ENCODE measurements at places on chromosomes 16 and 17.

- no peak for DNase-seq
Observed at GRCh38 chr16:46850619-46851555, 19.9 kb upstream of the C16orf87 start.

- no peak for DNase-seq
Observed at GRCh38 chr16:75218256-75219076, at the start of gene CTRB1. Gene CTRB1, plus strand, starts transcription at chr16:75218988. Its CDS starts 20 bp downstream, at chr16:75219008.

DNA sequence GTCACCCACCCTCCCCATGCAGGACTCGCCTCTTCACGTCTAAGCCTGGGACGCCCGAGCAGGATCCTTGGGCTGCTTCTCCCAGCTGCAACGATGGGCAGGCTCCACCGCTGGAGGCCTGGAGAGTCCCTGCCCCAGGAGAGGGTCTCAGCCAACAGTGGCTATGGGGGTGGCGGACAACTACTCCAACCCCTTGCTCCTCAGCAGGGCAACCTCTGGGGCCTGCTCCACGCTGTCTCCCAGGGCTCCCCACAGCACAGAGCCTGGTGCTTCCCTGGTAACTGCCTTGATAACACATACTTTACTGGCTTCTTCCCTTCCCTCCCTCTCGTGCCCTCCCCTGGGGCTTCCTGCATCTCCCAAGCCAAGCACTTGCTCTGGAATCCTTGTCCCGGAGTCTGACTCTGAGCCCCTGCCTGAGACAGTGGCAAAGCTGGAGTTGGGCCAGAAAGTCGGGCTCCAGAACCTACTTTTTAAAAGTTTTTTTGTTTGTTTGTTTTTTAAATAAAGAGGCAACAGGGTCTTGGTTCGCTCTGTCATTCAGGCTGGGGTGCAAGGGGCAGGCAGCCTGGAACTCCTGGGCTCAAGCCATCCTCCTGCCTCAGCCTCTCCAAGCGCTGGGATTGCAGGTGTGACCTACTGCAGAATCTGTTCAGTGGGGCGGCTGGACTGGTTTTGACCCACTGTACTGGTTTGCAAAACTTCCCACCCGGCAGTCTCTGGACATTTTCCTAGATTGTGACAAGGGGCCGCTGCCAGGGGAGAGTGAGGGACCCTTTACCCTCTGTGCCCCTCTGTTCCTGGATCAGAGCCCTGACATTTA is 99.4 kb downstream of the TNFRSF13B start:
- DNase-seq, result no peak

DNA sequence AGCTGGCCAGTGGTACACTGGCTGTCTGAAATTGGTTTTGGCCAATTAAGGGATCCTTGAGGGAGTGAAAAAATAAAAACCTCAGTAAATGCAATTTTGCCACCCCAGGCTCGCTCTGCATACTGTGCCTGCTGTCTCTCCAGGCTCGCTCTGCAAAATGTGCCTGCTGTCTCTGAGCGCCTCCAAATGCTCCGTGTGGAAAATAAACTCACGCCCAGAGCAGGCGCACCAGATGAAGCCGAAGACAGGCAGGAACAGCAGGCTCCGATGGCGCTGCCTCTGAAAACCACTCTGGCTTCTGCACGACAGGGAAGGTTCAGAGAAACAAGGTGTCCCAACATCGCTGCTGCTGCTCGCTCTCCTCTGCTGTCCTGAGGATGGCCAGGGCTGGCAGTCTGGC is 29.1 kb downstream of the SNN start:
- DNase-seq, result peak; percentile 57

DNA sequence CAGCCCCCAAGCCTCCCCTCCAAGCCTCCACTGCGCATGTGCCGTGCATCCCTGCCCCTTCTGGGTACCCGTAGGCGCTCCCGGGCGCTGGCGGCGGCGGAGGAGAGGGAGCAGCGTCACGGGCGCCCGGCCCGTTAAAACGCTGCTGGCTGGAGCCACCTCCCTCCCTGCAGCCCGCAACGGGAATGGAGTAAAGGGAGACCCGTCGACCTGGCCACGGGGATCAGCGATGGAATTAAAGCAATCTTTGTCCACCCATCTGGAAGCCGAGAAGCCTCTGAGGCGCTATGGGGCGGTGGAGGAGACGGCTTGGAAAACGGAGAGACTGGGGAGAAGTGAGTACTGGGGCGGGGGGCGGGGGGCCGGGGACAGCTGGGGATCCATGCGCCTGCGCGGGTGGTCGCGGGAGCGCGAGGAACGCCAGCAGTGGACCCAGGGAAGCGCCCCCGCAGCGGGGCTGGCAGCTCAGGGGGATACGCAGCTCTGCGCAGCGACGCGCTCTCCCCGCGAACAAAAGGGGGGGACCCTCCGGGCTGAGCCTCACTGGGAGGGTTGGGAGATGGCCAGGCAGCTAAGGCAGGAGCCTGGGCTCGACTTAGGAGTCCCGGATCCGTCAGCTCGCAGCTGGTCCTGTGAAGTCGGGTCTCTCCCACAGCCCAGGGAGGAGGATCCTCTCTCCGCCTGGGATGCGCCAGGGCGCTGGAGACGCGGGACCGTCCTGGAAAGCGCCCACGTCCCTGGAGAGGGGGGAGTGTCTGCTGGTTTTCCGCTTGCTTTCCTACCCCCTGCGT is at the start of gene BMERB1:
BMERB1 (plus strand) TSS at position 164 of the 791 bp plus-strand sequence; CDS start at position 230, 66 bp downstream.
- DNase-seq, result peak; percentile 66

DNA sequence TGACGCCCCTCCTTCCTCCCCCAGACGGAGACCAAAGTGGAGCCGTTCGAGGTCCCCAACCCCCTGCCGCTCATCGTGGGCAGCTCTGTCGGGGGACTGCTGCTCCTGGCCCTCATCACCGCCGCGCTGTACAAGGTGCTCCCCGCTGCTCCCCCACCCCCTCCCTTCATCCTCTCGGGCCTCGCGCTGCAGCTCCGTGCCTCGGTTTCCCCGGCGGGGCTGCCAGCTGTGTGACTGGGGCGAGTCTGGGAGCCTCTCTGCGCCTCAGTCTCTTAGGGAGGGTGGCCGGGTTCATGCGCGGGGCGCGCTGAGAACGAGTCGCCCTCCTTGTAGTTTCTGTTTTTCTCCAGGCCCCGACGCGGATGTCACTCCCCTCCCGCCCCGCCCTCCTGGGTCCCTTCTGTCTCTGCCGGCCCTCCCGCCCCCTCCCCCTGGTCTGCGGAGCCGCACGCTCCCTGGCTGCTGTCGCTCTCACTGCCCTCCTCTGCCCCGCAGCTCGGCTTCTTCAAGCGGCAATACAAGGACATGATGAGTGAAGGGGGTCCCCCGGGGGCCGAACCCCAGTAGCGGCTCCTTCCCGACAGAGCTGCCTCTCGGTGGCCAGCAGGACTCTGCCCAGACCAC is 23.7 kb upstream of the ITGAX start:
- DNase-seq, result no peak

GRCh38 chr16:29307598-29308507 is 98.7 kb downstream of the NPIPB11 start:
- no peak for DNase-seq

GRCh38 chr17:8046306-8046928 is 7.6 kb downstream of the ALOX15B start:
- no peak for DNase-seq

GRCh38 chr17:45221081-45222013 is at the start of gene FMNL1:
Gene FMNL1, plus strand, starts transcription at chr17:45221885. Its CDS starts 240 bp downstream, at chr17:45222125.
- DNase-seq, result peak; percentile 26

- no peak for DNase-seq
Observed at GRCh38 chr17:28090551-28090950, 48.1 kb downstream of the NLK start.
